ENCODE measurements at places on chromosomes 2 and 18.

DNA sequence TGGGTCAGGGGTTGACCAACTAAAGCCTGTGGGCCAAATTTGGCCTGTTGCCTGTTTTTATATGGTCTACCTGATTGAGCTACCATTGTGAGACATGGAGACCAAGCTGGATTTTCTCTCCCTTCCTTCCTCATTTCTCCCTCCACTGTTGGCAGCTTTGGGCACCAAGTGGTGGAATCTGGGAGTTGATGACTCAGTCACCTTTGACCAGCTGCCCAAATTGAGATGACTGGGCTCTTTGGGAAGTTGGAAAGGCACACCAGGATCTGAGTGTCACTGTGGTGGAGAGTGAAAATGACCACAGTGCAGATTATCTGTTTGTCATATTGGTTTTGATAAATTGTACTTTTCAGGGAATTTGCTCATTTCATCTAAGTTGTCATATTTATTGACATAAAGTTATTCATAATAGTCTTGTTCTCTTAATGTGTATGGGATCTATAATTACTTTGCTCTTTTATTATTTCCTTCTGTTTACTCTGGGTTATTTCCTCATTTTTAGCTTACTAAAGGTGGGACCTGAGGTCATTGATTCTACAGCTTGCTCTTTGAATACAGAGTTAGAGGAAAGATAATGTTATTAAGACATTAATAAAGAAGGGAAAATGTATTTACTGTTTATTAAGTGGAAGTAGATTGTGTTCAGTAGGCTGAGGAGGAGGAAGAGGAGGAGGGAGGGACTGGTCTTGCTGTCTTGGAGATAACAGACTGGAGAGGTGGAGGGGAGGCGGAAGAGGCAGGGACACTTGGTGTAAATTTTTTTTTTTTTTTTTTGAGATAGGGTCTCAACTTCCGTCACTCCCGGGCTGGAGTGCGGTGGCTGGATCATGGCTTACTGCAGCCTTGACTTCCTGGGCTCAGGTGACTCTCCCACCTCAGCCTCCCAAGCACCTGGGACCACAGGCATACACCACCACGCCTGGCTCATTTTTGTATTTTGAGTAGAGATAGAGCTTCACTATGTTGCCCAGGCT lies 31.8 kb downstream of the AGFG1 start:
- DNase-seq: no peak

- no peak for DNase-seq
Observed at GRCh38 chr2:39595116-39595515, 70.6 kb upstream of the TMEM178A start.

DNA sequence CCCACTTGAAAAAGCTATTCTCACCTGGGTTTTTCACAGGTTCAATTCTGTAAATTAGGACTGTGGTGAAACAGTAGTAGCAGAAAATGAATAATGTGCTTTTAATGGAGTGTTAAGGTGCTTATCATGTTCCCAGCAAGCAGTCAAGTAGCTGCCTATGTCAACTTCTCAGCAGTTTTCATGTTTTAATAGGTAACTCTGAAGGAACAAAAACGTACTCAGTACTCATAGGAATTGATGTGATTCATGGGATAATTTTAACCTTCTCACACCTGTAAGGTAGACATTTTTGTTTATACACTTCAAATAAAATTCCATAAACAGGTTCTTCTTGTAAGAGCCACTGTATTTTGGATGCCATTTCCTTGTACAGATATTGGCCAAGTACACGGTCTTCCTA lies 801.6 kb downstream of the MBD2 start:
- no peak for DNase-seq

GRCh38 chr2:47870641-47871540 lies 35.4 kb downstream of the FBXO11 start:
- no peak for DNase-seq

DNA sequence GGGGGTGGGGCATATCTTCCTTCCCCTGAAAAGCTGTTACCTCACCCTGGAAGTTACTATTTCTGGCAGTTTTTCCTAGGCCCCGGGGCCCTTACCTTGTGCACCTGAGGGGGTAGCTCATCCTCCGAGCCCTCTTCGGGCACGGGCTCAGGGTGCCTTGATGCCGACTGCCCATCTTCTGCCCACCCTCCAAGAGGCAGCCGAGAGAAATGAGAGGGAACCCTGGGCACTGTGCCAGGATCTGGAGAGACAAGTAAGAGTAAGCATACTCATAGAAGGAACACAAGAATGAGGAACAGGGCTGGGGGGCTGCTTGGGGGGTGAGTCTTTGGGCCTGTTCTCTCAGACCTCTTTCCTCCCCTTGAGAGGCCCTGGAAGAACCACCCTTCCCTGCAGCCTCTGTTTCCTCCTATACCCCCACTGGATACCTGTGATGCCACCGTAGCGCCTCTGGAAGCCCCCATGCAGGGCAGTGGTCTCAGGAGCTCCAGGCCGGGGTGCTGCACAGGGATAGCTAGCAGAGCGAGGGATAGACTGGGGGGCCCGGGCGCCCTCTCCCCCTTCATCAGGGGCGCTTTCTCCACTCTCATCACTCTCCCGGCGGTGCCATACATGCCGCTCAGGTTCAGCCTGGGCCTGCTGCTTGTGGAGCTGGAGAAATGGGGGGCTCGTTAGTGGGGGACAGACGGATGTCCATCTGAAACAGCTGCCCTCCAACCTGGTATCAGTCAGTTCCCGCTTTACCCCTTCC lies 2.1 kb upstream of the ABCB6 start:
- no peak for DNase-seq

DNA sequence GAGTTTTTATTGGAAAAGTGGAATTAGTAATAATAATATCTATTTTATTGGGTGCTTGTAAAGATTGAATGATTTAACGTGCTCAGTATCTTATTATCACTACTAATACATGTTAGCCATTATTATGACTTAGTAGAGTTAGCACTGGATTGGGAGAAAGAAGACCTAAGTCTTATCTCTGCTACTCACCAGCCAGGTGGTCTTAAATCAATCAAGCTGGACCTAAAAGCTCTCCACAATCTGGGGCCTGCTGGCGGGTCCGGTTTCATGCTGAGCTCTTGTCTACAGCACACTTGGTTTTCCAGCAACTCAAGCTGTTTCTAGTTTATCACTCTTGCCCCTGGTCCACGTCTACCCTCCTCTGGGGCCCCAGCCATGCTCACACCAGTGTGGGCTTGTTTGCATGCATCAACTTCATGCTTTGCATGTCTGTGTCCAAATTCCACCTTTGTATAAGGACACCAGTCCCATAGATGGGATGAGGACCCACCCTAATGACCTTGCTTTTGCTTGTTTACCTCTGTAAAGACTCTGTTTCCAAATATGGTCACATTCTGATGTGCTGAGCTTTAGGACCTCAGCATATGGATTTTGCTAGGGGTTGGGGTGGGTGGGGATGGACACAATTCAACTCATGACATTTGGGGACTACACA lies 363.1 kb downstream of the LPIN1 start:
- no peak for DNase-seq

DNA sequence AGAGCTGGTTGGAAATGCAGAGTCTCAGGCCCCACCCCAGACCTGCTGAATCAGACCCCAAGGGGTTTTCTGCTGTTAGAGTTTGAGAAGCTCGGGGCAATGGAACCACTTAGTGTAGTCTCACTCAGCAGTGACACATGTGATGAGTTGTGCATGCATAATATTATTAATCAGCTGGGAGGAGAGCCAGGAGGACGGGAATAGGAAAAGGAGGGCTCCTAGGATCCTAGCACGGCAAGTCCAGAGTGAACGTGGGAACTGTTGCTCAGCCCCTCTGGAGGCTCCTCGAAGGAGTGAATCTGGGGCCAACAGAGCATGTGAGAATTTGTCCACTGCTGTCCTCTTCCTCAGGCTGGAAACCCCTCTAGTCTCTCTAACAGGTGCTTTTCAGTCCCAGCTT lies 87.1 kb downstream of the HS1BP3 start:
- DNase-seq: no peak

DNA sequence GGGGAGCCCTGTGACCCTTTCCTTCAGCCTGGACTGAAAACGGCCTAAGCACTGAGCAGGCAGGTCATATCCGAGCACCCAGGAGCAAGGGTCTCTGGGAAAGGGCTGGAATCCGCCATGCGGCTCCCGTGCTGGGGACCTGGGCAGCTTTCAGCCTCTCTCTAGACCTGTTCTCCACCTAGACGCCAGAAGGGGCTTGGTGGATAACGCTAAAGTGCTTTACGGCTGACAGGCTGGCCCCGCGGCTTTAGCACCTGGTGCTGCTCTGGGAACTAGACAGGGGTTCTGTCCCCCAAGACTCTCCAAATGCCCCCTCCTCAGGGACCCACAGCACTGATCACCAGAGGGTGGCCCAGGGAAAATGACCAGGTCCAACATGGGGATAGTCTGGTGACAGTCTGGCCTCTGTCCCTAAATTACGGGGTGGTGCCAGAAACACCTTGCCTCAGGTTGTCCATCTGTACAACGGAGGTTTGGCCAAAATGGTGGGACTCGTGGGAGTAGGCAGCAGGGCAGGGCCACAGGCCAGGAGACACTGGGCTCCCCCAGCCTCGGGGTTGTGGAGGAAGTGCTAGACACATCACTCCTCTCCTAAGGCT lies 13.0 kb downstream of the SDC1 start:
- no peak for DNase-seq
